ENCODE measurements at places on chromosomes 4 and X. TPM values are rescaled to one million over a fixed set of nuclear protein-coding genes. Genes with fewer than 3 reads are reported as not detected.

GRCh38 chr4:153789741-153790499, 1.0 kb upstream of the SFRP2 start:
- DNase-seq = peak; percentile 41

- DNase-seq = no peak
Measured at GRCh38 chrX:13367950-13368349, 48.1 kb upstream of the ATXN3L start.

DNA sequence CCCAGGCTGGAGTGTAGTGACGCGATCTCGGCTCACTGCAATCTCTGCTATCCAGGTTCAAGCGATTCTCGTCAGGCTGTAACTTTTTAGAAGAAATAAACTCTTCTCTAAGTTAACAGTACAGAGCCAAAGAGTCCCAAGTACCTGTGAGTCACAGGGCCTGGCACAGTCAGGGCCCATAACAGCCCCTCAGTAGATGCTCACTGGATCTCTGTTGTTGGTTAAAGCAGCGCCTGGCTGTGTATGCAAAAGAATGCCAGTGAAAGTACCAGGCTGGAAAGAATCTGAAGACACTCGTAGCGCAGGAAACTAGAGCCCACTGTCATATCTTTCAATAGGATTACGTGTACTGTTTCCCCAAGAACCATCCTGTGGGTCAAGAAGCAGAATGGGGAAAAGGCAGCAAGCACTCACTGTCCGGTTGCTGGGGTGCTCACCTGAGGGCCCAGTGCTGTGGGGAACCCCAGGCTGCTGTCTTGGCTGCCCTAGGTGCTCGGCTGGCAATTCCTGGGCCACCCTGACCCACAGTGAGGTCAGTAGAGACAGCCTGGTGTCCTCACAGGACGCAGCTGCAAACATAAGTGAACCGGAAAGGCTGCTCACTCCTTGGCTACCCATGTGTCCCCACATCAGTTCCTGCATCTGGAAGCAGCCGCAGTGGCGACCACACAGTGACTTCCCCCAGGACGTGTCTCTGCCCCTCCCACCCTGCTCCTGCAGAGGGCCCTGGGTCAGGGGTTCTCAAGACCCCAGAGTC, 3.1 kb upstream of the SLBP start:
- DNase-seq = peak; percentile 75

DNA sequence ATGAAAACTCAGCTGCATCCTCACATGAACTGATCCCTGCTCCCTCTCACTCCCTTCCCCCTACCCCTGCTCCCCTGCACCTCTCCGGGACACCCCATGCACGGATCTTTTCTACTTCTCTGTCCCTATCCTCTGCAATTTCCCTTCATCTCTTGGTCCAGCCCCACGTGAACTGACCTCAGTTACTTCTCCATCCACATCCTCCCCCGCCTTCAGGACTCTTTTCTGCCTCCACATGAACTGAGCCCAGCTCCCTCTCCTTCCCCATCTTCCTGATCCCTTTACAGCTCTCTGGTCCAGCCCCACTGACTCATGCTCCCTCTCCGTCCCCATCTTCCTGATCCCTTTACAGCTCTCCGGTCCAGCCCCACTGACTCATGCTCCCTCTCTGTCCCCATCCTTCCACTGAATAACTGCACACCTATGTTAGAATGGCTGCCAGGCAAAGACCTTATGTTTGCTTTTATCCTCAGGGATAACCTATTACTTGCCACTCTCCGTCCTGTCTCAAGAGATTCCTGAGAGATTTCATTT, 5.6 kb downstream of the CETN2 start:
- DNase-seq = no peak

DNA sequence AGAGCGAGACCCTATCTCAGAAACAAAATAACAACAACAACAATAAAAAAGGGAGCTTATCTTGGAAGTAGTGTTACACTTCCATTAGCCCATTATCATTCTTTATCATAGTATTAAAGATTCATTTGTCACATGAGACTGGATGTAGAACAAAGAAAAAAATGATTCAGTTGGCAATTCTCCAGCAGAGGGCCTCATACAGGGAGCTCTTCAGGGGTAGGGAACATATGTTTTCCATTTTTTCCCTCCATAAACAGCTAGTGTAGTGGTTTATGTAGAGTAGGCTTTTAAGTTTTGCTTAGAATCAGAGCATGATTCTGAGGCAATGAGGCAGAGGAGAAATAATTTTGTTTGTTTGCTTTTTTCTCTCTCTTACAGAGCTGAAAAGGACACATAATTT, 5.8 kb downstream of the CPE start:
- no peak for DNase-seq

- no peak for DNase-seq
Measured at GRCh38 chrX:6849716-6850414, 297.6 kb upstream of the STS start.

DNA sequence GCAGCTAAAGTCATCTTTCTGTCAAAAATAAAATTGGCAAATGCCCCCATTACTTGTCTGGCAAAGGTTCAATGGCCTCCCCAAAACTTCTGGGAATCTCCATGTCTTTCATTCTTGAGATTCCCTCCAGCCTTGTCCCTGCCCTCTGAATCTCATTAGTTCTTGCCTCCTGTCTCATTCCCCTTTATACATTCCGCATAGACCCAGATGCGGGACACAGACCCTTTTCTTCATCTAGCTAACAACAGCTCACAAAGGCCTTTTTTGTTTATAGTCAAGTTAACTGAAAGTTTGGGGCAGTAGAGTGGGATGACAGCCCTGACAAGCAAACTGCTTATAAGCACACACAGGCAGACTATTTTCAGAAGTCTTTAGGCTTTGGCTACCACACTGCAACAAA, 306.1 kb upstream of the FAM241A start:
- no peak for DNase-seq

DNA sequence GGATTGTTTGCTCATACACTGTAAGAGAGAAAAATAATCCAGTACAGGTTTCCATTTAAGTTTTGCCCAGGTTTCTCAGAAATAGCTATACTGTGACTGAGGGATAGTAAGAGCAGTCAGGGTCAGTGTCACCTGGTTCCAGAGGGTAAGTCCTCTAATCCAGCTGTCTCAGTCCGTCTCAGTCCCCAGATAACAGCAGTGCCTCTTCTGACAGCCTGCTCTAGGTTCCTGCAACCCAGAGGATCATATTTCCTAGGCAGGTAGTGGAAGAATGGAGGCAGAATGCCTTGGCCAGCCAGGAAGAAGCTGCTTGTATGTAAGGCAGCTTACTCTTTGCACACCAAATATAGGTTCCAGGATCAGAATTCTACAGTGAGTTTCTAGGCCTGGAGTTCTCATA, 22.6 kb upstream of the GNRHR start:
- no peak for DNase-seq

GRCh38 chr4:152634110-152634760, 45.6 kb downstream of the TMEM154 start:
- DNase-seq = no peak

- DNase-seq = no peak
Measured at GRCh38 chr4:162131256-162131655, 32.5 kb downstream of the FSTL5 start.

GRCh38 chrX:38799995-38800580, 1.2 kb upstream of the MID1IP1 start:
- DNase-seq = peak; percentile 26

GRCh38 chr4:151129796-151130195, 30.4 kb downstream of the RPS3A start:
- DNase-seq = no peak

- DNase-seq = no peak
Measured at GRCh38 chrX:124194901-124195300, 137.6 kb upstream of the TEX13D start.

GRCh38 chr4:173370130-173370476, 651 bp upstream of the SAP30 start:
- DNase-seq = no peak

GRCh38 chr4:108830509-108831244, 67.8 kb upstream of the ETNPPL start:
- DNase-seq = no peak

DNA sequence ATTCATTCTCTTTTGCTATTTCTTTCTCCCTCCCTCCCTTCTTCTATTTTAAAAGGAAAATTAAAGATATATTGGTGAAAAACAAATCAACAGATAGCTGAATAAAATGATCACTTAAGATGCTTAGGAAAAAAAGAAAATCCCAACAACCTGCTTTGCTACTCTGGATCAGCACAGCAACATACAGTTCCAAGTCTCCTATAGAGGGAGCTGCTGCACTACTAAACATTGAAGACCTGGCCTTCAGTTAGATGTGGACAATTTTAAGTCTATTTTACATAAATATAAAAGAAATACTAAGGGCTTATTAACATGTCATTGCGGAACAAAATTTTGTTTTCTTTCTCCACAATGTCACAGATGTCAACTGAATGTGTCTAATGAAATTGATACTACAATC, 226.4 kb downstream of the MAGEB5 start:
- no peak for DNase-seq

DNA sequence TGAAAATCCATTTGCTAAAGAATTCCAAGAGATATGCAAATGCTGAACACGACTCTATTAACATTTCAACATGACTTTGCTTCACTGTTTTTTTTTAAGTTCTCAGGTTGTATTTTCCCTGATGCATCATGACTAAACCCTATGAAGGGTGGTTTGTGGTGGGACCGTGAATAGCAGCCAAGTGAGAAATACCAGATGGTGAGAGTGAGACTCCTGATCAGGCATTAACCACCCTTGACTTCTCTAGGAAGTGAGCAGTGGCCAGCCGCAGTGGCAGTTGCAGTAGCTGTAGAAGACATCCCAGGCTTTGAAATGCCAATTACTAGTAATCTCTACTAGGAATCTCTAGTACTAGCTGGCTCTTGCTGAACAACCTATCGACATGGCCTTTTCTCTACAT, 383.4 kb downstream of the FAM133A start:
- DNase-seq = no peak

- DNase-seq = no peak
Measured at GRCh38 chr4:94416335-94416734, 35.4 kb upstream of the PDLIM5 start.

- DNase-seq = no peak
Measured at GRCh38 chr4:107666134-107666533, 53.9 kb downstream of the PAPSS1 start.

DNA sequence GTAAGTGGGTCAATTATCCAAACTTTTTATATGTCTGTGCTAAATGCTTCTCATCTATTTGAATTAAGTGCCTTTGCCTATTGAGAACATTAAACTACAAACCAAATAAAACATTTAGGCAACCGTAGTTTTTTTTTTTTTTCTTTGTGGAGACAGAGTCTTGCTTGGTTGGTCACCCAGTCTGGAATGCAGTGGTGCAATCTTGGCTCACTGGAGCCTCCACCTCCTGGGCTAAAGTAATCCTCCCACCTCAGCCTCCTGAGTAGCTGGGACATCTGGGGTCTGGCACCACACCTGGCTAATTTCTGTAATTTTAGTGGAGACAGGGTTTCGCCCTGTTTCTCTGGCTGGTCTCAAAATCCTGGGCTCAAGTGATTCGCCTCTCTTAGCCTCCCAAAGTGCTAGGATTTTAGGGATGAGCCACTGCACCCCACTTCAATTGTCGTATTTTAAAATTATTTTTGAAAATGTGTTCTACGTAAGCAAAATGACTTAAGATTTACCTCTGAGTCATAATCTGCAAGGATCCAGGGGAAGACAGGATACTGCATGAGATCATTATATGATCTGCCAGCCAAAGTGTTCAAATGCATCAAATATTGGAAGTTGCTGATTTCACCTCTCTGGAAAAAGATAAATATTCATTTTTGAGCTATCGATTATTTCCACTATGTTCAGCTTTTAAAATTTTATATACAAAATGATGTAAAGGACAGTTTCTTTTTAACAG, 125.6 kb downstream of the CDS1 start:
- DNase-seq = no peak

DNA sequence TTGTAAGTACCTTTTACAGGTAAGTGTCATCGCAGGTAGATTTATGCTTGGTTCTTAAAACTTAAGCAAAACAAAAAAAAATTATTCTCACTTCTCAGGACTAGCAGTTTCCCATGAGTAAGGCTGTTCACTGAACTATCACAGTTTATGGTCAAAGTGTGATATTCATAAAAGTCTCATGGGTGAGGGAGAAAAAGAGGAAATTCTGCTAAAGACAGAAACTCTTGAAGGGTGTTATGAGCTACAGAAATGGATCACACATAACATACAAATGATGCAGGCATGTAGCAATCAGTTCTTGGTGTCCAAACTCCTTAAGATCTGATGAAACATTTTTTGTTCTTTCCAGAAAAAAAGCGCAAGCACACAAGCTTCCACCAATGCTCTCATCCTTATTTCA, 8.5 kb downstream of the RAB9A start:
- peak; percentile 57 for DNase-seq

DNA sequence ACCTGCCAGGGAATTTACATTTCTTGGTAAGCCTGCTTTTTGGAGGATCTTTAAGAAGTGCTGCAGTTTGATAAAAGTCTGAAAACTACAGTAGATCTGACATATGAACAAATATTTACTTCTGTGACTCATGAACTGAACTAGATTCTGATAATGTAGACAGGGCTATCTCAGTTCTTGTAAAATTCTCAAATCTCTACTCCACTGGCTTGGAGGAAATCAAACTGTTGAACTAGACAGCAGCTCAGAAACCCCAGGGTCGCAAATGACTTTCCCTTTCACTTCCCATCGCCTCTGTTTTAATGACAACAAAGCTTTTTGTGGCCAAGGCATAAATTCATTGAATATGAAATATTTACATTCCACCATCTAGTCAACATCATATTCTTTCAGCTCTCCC, 15.4 kb upstream of the OCIAD1 start:
- DNase-seq = peak; percentile 53

GRCh38 chr4:55721651-55722050, 85.6 kb upstream of the NMU start:
- DNase-seq = no peak

GRCh38 chr4:70895811-70896491, 6.2 kb upstream of the MOB1B start:
- DNase-seq = no peak

DNA sequence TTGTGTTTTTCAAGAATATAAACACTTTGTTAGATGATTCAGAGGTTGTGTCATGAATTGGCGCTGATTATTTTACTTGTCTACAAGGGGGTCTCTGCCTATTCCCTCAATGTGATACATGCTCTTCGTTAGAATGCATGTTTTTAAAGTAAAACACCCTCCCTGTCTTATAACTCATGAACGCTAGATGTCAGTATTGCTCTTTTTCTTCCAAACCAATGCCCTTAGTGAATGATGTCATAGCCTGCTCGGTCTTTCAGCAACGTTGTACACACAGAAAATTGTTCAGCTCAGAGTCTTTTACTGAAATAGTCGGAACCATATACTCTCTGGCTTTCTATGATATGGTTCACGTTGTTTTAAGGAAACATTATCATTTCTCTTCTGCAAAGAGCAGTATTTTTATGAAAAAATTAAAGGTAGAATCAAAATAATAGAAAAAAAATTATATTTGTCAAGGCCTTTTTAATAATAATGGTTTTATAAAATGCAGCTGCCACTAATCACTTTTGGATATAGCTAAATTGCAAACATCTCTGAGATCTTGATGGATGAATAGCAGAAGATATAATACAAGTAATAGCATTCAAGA, 292.9 kb downstream of the TLL1 start:
- DNase-seq = peak; percentile 41

The WAS gene
- total RNA-seq = 102 TPM

The TBC1D25 gene
- 24.6 TPM for total RNA-seq

The CENPVL2 gene
- total RNA-seq = not detected

The CCSER1 gene
- 39.5 TPM for total RNA-seq

The CENPU gene
- 3.2 TPM for total RNA-seq

The NEUROG2 gene
- total RNA-seq = not detected

The GSX2 gene
- 0.58 TPM for total RNA-seq

The NSDHL gene
- 8.5 TPM for total RNA-seq

The DDX53 gene
- total RNA-seq = not detected
